ENCODE measurements at places on chromosomes 13 and 19.

- no peak for DNase-seq
These were observed 293.3 kb upstream of the MAB21L1 start for GRCh38 chr13:35769812-35770211.

DNA sequence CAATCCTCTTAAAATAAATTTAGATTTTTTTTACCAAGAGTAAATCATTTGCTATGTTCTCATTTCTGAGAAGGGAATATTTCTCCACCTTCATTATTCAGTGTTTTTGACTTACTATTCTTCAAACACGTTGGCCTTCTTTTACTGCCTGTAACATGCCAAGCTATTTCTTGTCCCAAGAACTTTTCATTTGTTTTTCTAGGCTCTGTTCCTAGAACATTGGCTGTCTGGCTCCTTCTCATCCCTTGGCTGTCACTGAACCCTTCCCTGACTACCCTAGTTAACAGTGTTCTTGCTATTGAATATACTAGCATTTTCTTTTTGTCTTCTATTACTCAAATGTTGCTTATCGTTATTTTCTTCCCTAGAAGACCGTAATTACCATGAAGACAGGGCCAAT lies 248.1 kb downstream of the ITGBL1 start:
- no peak for DNase-seq

GRCh38 chr13:24161010-24161775 lies 673 bp downstream of the SPATA13 start:
- peak; percentile 89 for DNase-seq

DNA sequence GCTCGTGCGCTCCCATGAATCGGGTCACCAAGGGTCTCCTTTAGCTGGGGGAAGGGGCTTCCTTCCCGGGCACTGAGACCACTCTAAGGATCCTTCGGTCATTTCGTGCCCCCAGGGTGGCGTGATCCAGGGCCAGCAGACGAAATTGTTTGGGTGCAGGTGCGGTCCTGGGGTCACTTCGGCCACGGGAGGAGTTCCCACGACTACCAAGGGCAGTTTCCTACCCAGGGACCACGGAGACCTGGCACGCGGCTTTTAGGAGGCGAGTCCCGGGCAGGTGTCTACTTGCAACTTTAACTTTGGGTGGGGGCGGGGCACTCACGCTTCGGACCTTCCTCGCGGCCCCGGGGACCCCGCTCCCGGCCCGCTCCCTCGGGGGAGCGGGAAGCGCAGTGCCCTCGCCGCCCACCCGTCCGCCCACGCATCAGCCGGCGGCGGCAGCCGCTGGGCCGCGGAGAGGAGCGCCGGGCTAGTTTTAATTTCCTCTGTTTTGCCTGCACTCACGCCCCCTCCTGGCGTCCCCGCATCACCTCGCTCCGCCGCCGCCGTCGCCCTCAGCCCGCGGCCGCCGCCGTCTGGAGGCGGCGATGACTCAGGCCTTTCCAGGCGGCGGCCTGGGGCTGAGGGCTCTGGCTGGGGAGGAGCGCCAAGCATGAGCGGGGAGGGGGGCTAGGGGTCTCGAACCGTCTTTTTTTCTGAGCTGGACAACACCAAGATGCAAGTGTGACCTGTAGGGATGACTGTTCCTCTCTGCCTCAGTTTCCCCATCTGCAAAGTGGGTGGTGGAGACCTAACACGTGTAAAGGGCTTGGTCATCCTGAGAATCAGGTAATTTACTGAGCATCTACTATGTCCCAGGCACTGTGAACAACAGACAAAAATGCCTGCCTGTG lies 21.8 kb downstream of the OLFM2 start:
- DNase-seq = peak; percentile 66

- peak; percentile 75 for DNase-seq
These were observed 33.7 kb upstream of the ZSCAN5A start for GRCh38 chr19:56348289-56348877.

DNA sequence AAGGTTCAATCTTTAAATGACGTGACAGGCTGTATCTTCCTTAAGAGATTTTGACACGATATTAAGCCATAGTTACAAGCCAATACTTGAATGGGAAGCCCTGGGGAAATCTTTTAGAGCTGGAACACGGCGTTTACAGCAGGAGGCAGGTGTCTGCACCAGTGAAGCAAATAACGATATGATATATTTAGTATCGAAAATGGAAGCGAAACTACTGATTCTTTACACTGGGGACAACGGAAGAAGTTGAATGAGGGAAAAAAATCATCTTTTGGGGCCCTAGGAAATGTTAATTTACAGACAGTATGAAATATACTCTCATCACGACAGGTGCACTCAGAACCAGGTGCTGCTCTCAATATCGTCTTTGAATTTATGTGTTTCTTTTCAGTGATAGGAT lies 793.9 kb upstream of the PCDH20 start:
- DNase-seq = no peak

DNA sequence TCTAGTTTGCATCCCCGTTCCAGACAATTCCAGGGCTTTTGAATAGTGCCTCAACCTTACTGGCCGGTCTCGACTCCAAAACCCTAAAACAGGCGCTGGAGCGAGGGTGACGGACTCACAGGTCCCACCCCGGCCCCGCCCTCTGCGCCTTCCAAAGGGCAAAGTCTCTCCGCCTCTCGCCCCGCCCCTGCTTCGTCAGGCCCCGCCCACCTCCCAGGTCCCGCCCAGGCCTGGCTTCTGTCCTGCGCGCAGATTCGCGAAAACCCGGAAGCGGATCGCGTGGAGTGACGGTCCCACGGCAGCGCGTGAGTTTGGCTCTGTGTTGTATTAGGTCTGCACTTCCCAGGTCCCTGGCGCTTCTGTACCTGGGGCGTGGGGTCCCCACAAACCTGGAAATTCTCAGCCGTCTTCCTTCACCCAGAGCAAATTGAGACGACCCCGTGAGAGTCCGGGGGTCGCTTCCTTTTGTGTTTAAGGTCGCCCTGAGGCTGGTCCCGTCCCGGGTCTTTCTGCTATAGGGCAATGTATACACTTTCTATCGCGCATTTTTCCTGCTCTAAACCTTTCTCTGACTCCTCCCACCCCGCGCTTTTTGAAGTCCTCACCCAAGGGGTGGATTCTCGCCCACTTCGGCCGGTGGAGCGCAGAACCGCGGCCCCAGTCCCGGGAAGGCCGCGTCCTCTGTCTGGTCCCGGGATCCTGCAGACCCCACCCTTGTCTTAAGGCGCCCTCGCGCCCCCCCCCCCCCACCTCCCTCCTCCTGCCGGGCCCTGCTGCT lies at the start of gene ZNF813:
TSS of gene ZNF813 (plus strand) at position 249 of the 778 bp plus-strand sequence. CDS start 16,090 bp downstream, outside the sequence.
- no peak for DNase-seq

DNA sequence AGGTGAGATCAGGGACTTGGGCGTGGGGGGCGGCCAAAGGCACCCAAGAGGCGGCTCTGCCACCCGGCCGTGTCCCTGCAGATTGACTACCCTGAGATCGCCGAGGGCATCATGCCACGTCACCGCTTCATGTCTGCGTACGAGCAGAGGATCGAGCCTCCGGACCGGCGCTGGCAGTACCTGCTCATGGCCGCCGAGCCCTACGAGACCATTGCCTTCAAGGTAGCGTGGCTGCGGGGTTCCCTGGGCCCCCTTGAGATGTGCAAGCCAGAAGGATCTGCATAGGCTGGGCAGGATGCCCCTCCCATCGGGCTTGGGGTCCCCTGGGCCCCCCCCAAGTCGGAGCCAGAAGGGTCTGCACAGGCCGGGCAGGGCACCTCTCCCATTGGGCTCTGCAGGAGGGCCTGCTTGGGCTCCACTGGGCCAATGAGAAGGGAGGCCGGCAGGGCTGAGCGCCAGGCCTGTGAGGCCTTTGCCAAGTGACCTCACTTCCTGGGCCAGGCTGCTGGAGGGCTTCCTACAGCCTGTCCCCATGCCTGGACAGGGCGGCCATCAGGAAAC lies 2.2 kb upstream of the AMH start:
- DNase-seq = peak; percentile 21

All from HT-29 (cell line).